ENCODE measurements at places on chromosomes 6 and 20.

- DNase-seq = no peak
Observed at GRCh38 chr20:23419657-23419994, 1.7 kb downstream of the NAPB start.

- peak; percentile 22 for DNase-seq
Observed at GRCh38 chr6:24856901-24857670, 58.4 kb upstream of the ARMH2 start.

GRCh38 chr6:7640607-7641577 lies 50.9 kb downstream of the SNRNP48 start:
- DNase-seq = no peak

DNA sequence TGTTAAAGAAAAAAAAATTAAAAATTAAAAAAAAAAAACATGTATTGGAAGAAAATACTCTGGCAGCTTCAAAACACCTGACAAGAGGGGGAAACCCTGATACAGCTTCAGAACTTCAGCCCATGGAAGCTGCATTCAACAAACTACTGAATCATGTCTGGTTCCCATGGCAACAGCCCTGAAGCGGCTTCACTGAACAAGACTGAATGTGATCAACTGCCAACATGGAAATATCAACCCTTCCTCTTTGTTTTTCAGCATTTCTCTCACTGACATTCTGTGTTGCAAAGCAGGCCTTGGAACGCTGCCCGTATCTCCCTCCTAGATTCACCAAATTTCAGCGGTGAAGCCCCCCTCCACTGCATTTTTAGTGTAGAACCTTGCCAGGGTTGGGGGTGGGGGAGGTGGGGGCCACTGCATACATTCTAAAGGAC lies 91.3 kb upstream of the SHLD1 start:
- DNase-seq = peak; percentile 49

- no peak for DNase-seq
Observed at GRCh38 chr6:121885399-121886152, 450.1 kb downstream of the GJA1 start.

All from activated T-cell treated with anti-CD3 and anti-CD28 coated beads, Interleukin-2, amount 50 U/mL, for 72 hours (primary cell).